ENCODE measurements at places on chromosomes 3 and 15. TPM values are rescaled to one million over a fixed set of nuclear protein-coding genes. Genes with fewer than 3 reads are reported as not detected.

Gene TLE3
- 65.4 TPM for total RNA-seq

Gene VIPR1
- total RNA-seq, result 74.2 TPM

DNA sequence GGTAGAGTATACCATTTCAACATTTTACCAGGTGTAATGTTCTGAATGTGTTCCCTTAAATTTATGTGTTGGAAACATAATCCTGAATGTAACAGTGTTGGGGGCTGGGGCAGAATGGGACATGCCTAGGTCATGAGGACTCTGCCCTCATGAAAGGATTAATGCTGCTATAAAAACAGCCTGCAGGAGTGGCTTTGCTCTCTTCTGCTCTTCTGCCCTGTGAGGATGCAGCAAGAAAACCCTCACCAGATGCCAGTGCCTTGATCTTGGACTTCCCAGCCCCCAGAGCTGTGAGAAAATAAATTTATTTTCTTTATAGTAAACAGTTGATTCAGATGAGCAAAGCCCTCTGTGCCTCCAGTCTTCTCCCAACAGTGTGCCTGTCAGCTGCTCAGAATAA, 326.0 kb upstream of the ONECUT1 start:
- peak overlapping the region; percentile 81 for H3K27ac ChIP-seq
- no peaks in the 10 kb centered on the region for H3K27me3 ChIP-seq
- H3K4me1 ChIP-seq, result no peaks in the 10 kb centered on the region
- H3K4me3 ChIP-seq, result no peak overlapping the region
- H3K36me3 ChIP-seq, result no peaks in the 10 kb centered on the region

GRCh38 chr3:97793420-97794019, 28.3 kb upstream of the CRYBG3 start:
- no peaks in the 10 kb centered on the region for H3K27me3 ChIP-seq
- H3K36me3 ChIP-seq, result no peaks in the 10 kb centered on the region
- H3K4me3 ChIP-seq, result no peak overlapping the region
- H3K27ac ChIP-seq, result no peak overlapping the region

DNA sequence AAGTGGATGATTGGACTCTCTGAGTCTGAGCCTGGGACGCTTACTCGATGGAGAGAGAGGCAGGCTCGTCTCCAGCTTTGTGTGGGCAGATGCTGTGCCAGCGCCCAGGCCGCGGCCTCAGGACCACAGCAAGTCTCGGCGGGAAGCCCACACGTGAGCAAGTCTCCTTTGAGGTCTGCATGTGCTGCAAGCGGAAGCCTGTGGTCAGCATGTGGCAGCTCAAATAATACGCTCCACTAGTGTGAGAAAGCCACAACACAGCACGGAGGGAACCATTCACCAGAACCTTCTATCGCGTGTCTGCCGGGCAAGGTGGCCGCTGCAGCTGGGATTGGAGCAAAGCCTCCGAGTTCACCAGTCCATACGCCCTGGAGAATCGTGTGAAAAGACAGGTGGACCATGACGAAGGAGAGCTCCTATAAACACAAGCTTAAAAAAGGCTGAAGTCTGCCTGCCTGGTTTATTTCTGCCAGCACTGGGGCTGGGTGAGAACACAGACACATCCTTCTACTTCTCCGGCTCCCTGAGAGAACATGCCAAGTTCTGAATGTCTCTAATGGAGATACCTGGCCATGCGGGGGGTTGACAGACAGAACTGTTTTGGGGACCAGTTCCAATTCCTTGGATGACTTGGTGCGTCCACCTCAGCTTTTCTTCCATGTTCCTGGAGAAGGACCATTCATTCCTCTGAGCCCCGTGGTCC, 82.0 kb upstream of the LRIG1 start:
- DNase-seq, result no peak
- H3K36me3 ChIP-seq, result no peaks in the 10 kb centered on the region
- H3K4me3 ChIP-seq, result no peak overlapping the region
- H3K4me1 ChIP-seq, result no peaks in the 10 kb centered on the region

GRCh38 chr15:67579164-67579563, 36.7 kb downstream of the MAP2K5 start:
- H3K27me3 ChIP-seq, result no peaks in the 10 kb centered on the region
- no peak overlapping the region for H3K4me3 ChIP-seq
- H3K36me3 ChIP-seq, result no peaks in the 10 kb centered on the region
- H3K27ac ChIP-seq, result no peak overlapping the region
- no peaks in the 10 kb centered on the region for H3K4me1 ChIP-seq

- no peak overlapping the region for H3K27ac ChIP-seq
- DNase-seq, result no peak
- H3K4me1 ChIP-seq, result no peaks in the 10 kb centered on the region
Measured at GRCh38 chr3:193744822-193745684, 152.0 kb downstream of the OPA1 start.

GRCh38 chr15:70471517-70471916, 291.8 kb downstream of the UACA start:
- no peak for DNase-seq
- H3K4me3 ChIP-seq, result no peak overlapping the region
- H3K4me1 ChIP-seq, result no peaks in the 10 kb centered on the region
- no peaks in the 10 kb centered on the region for H3K27me3 ChIP-seq

DNA sequence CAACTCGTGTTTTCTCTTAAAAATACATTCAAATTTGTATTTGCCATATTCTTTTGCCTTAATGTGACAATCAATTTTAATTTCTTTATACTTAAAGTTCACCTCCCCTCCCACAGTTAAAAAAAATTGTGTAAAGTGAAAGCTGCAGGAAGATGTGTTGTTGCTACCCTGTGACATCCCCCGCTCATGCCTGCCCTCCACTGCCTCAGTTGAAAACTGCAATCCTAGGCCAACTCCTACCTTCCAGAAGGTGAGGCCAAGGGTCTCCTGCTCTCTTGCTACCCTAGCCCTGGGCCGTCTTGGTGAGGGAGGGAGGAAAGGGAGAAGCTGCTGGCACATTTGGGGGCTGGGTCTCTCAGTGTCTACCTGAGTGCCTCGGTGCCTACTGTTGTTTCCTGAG, 57.0 kb upstream of the CMTM7 start:
- no peak overlapping the region for H3K4me3 ChIP-seq
- no peak overlapping the region for H3K27ac ChIP-seq
- DNase-seq, result no peak
- H3K36me3 ChIP-seq, result no peaks in the 10 kb centered on the region

DNA sequence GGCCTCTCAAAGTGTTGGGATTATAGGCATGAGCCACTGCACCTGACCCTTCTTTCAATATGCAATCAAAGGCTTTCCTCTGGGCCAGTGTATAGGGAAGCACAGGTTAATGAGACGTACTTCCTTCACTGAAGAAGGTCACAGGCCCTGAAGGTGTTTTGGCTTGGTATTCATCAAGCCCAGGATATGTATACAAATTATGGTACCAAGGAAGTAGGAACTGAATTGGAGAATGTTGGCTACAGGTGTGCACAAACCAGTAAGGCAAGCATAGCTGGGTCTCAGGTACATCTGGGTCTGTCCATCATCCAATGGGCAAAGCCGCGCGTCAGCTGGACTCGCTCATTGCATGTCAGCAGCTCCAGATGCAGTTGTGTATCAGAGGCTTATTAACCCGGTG, 237.9 kb downstream of the ADAMTS17 start:
- H3K27ac ChIP-seq, result no peak overlapping the region
- H3K27me3 ChIP-seq, result no peaks in the 10 kb centered on the region
- H3K4me3 ChIP-seq, result no peak overlapping the region
- H3K36me3 ChIP-seq, result no peaks in the 10 kb centered on the region
- no peak for DNase-seq

- no peak for DNase-seq
- no peak overlapping the region for H3K4me3 ChIP-seq
- H3K27me3 ChIP-seq, result no peaks in the 10 kb centered on the region
- no peaks in the 10 kb centered on the region for H3K4me1 ChIP-seq
Measured at GRCh38 chr15:58016581-58017175, 48.8 kb downstream of the ALDH1A2 start.

GRCh38 chr15:89824607-89824867, 9.9 kb upstream of the ANPEP start:
- H3K4me1 ChIP-seq, result peaks cover 7% of the 10 kb centered on the region
- DNase-seq, result no peak
- no peak overlapping the region for H3K4me3 ChIP-seq
- no peaks in the 10 kb centered on the region for H3K36me3 ChIP-seq
- H3K27me3 ChIP-seq, result no peaks in the 10 kb centered on the region

DNA sequence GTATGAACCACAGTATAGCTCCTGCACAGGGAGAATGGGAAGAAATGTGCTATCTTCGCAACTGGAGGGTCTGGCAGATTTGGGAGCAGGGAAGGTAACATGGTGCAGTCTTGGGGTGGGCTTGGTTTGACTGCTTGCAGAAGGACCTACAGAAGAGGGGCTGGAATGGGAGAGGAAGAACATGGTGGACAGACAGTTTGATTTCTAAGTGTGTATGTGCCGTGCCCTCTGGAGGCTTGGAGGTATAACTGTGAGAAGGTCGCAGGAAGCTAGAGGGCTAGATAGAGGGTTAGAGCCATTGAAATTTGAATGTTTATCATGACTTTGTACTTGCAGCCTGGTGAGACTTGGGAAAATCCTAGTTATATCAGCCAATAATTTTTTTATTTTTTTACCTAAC, 169.2 kb downstream of the SQOR start:
- H3K27me3 ChIP-seq, result no peaks in the 10 kb centered on the region
- H3K36me3 ChIP-seq, result no peaks in the 10 kb centered on the region

- no peaks in the 10 kb centered on the region for H3K36me3 ChIP-seq
- H3K27me3 ChIP-seq, result no peaks in the 10 kb centered on the region
Measured at GRCh38 chr3:124843047-124843446, 44.1 kb downstream of the ITGB5 start.

DNA sequence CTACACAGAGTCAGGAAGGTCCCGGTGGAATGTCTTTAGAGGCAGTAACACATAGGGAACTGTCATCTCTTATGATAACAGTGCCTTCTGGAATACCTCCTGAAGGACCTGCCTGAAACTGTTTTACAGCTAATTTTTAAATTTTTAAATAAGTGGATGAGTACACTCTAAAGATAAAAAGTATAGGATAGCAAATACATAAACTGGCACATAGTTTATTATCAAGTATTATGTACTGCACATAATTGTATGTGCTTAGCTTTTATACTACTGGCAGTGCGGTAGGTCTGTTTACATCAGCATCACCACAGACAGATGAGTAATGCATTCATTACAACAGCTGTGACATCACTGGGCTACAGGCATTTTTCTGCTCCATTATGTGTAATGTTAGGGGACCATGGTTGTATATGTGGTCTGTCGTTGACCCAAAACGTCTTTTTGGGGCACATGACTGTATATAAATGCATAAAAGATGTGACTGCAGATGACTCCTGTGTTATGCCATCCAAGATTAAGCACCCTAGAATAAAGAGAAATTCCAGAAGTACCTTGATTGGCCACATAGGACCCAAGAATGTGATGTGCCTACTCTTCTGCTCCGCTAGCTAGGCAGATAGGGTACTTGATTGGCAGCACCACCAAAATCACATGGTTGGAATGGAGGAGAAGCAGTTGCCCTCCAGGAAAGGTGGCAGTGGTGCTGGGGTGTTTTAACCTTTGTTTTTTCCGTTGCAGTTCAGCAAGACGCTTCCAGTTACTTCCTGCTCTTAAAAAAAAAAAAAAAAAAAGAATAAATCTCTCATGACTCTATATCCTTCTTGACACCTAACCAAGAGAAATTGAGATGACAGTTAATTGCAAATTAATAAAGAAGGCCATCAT, 3.3 kb downstream of the VPS8 start:
- no peaks in the 10 kb centered on the region for H3K27me3 ChIP-seq
- no peak for DNase-seq
- H3K4me1 ChIP-seq, result no peaks in the 10 kb centered on the region
